Stimulated activated CD4-positive, alpha-beta T cell treated with anti-CD3 and anti-CD28 coated beads, Interleukin-15, amount 100 ng/mL, for 1 hour (primary cell): ENCODE measurements at places on chromosomes 4 and X.
A peak's percentile ranks its signal among the peaks of the same experiment; 100 is the strongest.

DNA sequence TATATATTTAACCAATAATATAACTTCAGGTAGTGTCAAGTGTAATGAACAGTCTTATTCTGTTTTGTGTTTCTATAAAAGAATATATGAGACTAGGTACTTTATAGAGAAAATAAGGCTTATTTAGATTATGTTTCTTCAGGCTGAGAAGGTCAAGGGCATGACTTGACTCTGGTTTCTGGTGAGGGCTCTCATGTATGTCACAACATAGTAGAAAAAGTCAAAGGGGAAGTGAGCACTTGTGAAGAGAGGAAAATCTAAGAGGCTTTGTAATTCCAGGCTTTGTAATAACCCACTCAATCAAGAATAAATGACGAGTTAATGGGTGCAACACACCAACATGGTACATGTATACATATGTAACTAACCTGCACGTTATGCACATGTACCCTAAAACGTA is 27.6 kb downstream of the PRR32 start:
- DNase-seq = no peak

GRCh38 chrX:142233400-142233799 is 28.3 kb upstream of the MAGEC2 start:
- no peak for DNase-seq

DNA sequence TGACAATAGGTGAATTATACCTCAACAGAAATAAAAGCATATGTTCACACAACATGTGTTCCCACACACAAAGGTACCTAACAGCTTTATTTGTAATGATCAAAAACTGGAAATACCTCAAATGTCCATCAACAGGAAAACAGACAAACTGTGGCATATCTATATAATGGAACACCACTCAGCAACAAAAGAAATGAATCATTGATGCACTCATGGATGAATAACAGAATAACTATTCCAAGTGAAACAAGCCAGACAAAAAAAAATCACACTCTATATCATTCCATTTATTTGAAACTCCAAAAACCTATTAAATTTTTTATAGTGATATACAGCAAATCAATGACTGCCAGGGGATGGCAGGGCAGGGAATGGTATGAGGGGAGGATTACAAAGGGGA is 148.1 kb downstream of the PLS3 start:
- no peak for DNase-seq

GRCh38 chr4:172758586-172759340 is 409.8 kb upstream of the GALNT7 start:
- DNase-seq = no peak

GRCh38 chrX:133150730-133151129 is 53.8 kb upstream of the USP26 start:
- DNase-seq = no peak

GRCh38 chr4:23747281-23747735 is 142.5 kb downstream of the PPARGC1A start:
- no peak for DNase-seq

- DNase-seq = no peak
Observed at GRCh38 chrX:133359466-133359865, 55.8 kb downstream of the GPC4 start.

GRCh38 chr4:18816228-18816895 is 794.8 kb upstream of the LCORL start:
- DNase-seq = no peak

- no peak for DNase-seq
Observed at GRCh38 chr4:169741569-169741968, 16.2 kb downstream of the HPF1 start.

- DNase-seq = no peak
Observed at GRCh38 chrX:139297638-139298037, 232.9 kb upstream of the F9 start.

DNA sequence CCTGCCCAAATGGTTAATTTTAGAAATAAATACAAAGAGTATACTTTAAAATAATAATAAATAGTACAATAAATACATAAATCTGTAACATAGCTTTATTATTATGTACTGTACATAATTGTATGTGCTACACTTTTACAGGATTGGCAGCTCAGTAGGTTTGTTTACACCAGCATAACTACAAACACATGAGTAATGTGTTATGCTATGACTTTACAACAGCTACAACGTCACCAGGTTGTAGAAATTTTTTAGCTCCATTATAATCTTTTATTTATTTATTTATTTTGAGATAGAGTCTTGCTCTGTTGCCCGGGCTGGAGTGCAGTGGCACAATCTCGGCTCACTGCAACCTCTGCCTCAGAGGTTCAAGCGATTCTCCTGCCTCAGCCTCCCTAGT is 31.8 kb downstream of the RNF150 start:
- DNase-seq = no peak

DNA sequence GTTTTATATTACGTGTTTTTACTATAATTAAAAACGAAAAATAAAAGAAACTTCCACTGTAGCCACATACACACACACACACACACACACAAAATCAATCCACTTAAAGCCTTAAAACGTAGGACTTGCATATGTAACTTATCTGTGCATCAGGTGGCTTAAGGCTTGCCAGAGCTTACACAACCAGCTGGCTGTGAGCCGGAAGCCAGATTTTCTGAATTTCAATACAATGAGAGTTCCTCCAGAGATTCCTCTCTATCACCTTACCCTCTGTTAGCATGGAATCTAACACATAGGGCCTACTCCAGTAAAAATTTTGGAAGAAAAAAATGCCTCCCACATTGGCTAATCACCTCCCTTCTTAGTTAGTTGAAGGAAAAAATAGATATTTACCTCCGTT is 27.9 kb upstream of the SLITRK4 start:
- no peak for DNase-seq

GRCh38 chr4:168852387-168852786 is 157.7 kb downstream of the CBR4 start:
- no peak for DNase-seq

- DNase-seq = no peak
Observed at GRCh38 chr4:23162275-23162674, 469.5 kb downstream of the GBA3 start.

DNA sequence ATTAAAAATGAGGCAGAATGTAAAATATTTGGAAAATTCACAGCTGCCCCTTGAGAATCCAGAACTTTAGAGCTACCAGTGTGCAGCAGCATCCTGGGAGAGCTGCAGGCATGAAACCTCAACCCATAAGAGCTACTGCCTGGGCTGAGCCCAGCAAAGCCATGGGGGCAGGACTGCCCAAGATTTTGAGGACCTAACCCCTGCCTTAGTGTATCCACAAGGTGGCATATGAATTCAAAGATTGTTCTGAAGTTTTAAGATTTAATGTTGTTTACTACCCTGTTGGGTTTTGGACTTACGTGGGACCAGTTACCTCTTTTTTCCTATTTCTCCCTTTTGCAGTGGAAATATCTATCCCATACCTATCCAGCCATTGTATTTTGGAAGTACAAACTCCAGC is 26.4 kb downstream of the CASP6 start:
- DNase-seq = no peak

DNA sequence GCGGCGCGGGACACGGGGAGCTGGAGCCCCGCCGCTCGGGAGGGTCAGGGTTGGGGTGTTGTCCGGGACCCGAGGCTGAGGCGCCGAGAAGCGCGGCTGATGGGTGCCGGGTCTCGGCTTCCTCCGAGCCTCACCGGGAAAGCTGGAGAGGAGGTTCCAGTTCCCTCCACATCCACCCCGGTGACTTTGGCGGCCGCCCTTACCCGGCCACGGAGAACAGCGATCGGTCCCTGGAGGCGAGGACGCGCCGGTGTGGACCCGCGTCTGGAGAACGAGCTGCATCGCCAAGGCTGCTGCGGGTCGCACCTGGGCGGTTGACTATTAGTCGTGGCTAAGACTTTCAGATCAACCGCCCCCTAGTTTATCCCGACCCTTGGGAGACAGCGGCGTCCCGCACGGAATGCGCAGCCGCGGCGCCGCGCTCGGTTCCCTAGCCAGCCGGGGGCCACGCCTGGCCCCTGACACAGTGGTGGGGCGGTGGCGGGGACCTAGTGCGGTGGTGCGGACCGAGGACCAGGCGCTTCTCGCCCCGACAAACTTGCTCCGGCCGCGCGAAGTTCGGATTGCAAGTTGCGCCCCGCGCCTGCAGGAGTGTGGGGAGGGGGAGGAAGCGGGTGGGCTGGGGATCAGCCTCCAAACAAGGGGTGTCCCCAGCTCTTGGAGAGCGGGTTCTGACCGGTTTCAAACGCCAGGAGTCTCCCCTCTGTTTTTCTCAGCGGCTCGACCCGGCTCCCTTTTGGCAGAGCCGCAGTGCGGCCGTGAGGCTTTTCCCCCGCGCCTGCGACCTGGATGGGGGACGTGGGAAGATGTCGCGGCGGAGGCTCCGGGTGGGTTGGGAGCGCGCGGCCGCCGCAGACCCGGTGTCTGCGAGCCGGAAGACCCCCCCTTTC is 568 bp downstream of the FHDC1 start:
- no peak for DNase-seq

DNA sequence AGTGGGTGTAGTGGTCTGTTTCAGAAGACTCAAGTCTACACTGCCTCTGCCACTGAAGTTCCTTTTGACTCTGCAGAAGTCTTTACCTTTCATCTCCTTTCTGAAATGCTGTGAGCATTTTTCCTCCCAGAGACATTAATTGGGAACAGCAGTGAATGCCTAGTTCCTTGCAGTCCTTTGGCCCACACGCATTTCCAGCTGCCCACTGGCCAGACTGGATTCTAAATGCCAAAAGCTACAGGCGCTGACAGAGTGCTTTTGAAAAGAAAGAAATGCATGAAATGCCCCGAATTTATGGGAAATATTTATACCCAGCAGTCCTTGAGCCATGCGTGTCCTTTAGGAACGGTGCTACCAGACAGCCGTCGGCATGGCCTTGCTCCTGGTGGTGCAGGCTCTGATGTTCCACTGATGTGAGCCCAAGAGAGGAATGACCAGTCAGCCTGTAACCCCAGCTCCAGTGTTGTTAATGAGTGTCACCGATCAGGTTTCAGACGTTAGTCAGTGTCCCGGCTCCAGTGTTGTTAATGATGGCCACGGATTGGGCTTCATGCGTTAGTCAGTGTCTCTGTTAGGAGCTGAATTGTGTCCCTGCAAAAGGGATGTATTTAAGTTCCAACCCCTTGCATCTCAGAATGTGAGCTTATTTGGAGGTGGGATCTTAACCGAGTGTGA is 132.6 kb downstream of the TBL1X start:
- DNase-seq = no peak

DNA sequence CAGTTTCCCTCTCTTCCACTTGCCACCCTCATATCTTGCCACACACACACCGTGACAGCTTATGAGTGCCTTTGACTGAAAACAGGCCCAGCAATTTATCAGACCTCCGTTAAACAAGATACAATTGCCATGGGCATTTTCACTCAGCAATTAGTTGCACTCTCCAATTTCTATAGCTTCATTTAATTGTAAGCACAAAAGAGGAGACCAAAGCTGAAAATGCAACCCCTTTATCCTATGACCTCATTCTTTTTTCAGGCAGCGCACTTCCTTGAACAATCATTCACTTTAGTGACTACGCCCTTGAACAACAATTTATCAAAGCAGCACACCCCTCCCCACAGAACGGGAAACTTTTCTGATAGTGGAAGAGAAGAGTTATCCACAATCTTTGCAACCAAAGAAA is 4.1 kb downstream of the POF1B start:
- DNase-seq = no peak

- peak; percentile 32 for DNase-seq
Observed at GRCh38 chr4:128863312-128864075, 54.0 kb downstream of the JADE1 start.

GRCh38 chr4:170091069-170091696 is 1.4 kb upstream of the AADAT start:
- DNase-seq = no peak
